ENCODE measurements at places on chromosomes 16 and 17.

- DNase-seq = no peak
Observed at GRCh38 chr16:54412777-54413455, 126.3 kb upstream of the IRX3 start.

- DNase-seq = no peak
Observed at GRCh38 chr16:78065319-78065718, 34.1 kb upstream of the WWOX start.

DNA sequence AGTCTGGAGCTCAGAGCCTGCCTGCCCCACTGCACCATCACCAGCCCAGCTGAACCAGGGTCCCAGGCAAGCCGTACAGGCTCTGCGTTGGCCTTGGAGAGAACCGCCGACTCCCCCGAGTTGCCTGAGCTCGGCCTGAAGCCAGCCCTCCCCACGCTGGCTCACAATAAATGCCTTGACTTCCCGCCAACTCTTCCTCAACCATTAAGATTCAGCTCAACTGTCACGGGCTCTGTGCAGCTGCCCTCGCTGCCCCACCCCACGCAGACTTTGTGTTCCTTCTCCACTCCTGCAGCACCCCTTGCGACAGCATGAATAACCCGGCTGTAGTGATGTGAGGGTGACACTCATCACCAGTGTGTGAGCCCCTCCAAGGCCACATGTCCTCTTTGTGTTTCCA, 4.8 kb upstream of the QPRT start:
- peak; percentile 15 for DNase-seq

- no peak for DNase-seq
Observed at GRCh38 chr16:89641458-89642119, 15.9 kb downstream of the CHMP1A start.

GRCh38 chr17:76993651-76994050, 125.4 kb downstream of the MGAT5B start:
- DNase-seq = no peak
